ENCODE measurements at places on chromosomes 2 and 18.

GRCh38 chr2:222790932-222791331, 69.9 kb upstream of the ACSL3 start:
- DNase-seq, result no peak

GRCh38 chr2:222255090-222255489, 43.7 kb downstream of the PAX3 start:
- DNase-seq, result no peak

GRCh38 chr18:21163647-21164547, 52.3 kb upstream of the ROCK1 start:
- no peak for DNase-seq

DNA sequence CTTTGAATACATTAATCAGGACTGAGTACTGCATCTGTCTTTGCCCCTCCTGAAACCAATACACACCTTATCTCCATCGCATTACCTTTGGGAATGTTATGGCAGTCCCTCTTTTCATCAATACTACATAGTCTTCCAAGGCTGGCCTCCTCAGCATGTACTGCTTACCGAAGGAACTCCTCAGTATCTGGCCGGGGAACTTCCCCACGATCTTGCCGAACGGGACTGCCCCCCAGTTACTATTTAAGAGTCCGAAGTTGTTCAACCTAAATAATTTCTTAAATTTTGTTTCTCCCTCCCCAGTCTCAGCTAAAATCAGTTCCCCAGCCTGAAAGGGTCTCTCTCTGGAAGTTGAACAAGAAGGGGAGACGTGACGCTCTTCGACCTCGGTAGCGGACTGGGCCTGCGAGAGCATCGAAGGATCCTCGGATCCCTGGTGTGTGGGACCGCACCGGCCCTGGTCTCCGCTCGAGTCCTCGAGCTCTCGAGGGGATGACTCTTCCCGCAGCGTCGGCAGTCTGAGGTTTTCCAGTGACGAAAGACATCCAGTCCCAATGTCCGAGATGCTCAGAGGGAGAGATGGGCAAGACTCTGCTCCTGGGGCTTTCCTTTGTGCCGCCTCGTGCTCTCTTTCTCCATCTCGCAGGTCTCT, 489 bp downstream of the TRMT61B start:
- DNase-seq, result no peak

GRCh38 chr18:70015127-70015526, 67.5 kb upstream of the CD226 start:
- DNase-seq, result no peak
